ENCODE measurements at places on chromosomes 2 and 18.
A peak's percentile ranks its signal among the peaks of the same experiment; 100 is the strongest.

GRCh38 chr2:215664847-215665525, 229.1 kb upstream of the FN1 start:
- peak; percentile 87 for DNase-seq

- DNase-seq: no peak
These were observed 127.6 kb upstream of the HS6ST1 start for GRCh38 chr2:128446049-128446873.

- DNase-seq: no peak
These were observed 288.5 kb downstream of the NAPG start for GRCh38 chr18:10814336-10814735.

DNA sequence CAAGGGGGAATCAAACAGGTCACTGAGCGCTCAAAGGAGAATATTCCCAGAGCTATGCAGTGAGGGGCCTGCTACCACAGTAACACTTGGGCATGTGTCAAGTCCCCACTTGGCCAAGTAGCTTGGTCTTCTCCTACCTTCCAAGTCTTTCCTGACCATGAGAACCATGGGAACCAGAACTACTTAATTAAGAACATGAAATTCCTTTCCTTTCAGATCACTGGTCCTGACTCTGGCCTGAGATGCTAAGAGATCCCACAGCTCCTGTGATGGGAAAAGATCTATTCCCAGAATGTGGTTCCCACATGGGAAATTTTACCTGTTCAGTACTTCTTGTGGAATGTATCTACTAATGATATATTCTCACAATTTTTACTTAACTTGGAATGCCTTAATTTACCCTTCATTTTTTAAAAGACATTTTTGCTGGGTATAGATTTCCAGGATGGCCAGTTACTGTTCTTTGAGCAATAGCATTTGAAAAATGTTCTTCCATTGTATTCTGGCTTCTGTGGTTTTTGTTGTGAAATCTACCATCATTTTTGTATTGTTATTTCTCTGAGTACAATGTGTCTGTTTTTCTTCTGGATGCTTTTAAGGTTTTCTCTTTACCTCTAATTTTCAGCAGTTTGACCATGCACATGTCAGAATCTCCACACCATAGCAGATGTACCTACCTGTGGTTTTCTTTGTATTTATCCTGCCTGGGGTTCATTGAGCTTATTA, 37.9 kb downstream of the KCNIP3 start:
- DNase-seq: no peak

- DNase-seq: no peak
These were observed 958.9 kb downstream of the DCDC2C start for GRCh38 chr2:4662161-4662779.

- no peak for DNase-seq
These were observed 40.4 kb downstream of the SH3YL1 start for GRCh38 chr2:223451-223850.
